ENCODE measurements at places on chromosomes 16 and 17. TPM values are rescaled to one million over a fixed set of nuclear protein-coding genes. Genes with fewer than 3 reads are reported as not detected.

- H3K4me1 ChIP-seq = no peaks in the 10 kb centered on the region
- no peak overlapping the region for H3K4me3 ChIP-seq
Measured at GRCh38 chr16:24430954-24431760, 108.2 kb upstream of the RBBP6 start.

Gene NPIPA3
- not detected for total RNA-seq

- H3K4me1 ChIP-seq = no peaks in the 10 kb centered on the region
- H3K4me3 ChIP-seq = no peak overlapping the region
Measured at GRCh38 chr17:520447-521182, 168.0 kb upstream of the RPH3AL start.

Gene BICDL2
- total RNA-seq = 0.11 TPM

DNA sequence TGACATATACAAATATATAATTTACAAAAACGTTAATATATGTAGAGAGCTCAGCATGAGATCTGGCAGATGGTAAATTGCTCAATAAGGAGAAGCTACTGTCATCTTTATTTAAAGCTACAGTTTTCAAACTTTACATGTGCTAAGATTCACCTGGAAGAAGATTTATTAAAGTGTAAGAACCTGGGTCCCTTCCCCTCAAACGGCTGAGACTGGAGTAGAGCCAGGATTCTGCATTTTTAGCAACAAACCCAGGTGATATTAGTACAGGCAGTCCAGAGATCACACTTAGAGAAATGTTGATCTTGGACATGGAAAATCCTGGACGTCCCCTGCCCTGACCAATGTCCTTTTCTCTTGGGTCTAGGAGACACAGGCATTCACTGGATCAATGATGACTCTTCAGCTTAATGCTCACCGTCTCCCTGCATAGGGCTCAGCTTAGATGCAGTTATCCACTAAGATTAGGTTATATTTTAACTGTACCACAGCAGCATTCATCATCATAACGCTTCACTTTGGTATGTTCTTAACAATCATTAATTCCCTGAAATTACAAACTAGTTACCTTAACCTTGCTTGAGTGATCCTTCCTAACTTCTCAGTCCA lies 20.4 kb downstream of the CDR2 start:
- H3K27ac ChIP-seq = peak overlapping the region; percentile 61
- H3K36me3 ChIP-seq = no peaks in the 10 kb centered on the region
- peaks cover 24% of the 10 kb centered on the region for H3K4me1 ChIP-seq
- H3K4me3 ChIP-seq = no peak overlapping the region

Gene UTS2R
- not detected for total RNA-seq

GRCh38 chr17:76820561-76820960 lies 47.6 kb upstream of the MGAT5B start:
- H3K27me3 ChIP-seq = no peaks in the 10 kb centered on the region
- H3K4me3 ChIP-seq = no peak overlapping the region
- H3K4me1 ChIP-seq = no peaks in the 10 kb centered on the region
- H3K27ac ChIP-seq = no peak overlapping the region
- no peak for DNase-seq
- no peaks in the 10 kb centered on the region for H3K36me3 ChIP-seq

DNA sequence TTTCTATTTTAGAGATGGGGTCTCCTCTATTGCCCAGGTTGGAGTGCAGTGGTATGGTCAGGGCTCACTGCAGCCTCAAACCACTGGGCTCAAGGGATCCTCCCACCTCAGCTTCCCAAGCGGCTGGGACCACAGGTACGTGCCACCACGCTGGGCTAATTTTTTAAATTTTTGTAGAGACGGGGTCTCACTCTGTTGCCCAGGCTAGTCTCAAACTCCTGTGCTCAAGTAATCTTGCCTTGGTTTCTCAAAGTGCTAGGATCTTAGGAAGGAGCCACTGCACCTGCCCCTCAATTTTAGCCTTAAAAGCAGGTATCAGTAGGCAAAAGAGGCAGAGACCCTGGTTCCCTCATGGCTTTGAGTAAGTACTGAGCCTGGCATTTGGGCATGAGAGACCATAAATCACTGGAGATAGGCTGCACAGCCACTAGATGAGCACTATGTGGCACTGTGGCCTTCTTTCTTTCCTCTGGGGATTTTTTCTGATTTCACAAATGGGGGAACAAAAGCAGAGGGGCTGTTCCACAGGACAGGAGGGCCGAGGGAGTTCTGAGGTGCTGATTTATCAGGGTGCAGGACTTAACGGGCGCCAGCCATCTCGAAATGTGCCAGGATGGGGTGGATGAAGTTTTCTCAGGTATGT lies 82.2 kb downstream of the PLXDC1 start:
- H3K4me3 ChIP-seq = no peak overlapping the region
- no peaks in the 10 kb centered on the region for H3K36me3 ChIP-seq
- H3K27me3 ChIP-seq = no peaks in the 10 kb centered on the region

GRCh38 chr17:76369804-76370203 lies 14.6 kb upstream of the SPHK1 start:
- H3K4me1 ChIP-seq = no peaks in the 10 kb centered on the region
- H3K27ac ChIP-seq = no peak overlapping the region
- H3K36me3 ChIP-seq = no peaks in the 10 kb centered on the region
- no peak overlapping the region for H3K4me3 ChIP-seq

Gene CARD14
- total RNA-seq = not detected

DNA sequence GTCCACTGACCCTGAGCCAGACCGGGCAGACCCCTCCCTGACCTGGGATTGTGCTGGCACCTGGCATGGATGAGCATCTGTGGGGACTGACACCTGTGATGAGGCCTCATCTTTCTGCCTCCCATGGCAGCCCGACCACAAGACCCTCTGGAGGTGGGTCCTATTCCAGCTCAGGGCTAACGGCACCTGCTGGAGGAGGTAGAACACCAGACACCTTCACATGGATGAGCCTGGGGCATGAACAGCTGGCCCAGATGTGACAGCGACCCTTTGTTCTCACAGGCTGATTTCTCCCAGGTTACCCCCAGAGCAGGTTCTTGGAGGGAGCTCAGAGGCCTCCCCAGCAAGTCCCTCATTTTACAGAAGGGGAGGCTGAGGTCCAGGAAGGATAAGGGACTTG lies 46.4 kb upstream of the PIK3R6 start:
- H3K36me3 ChIP-seq = no peaks in the 10 kb centered on the region
- no peaks in the 10 kb centered on the region for H3K27me3 ChIP-seq
- no peak for DNase-seq
- no peak overlapping the region for H3K4me3 ChIP-seq
- H3K4me1 ChIP-seq = no peaks in the 10 kb centered on the region

Gene TVP23A
- 0.07 TPM for total RNA-seq

GRCh38 chr16:23423496-23424049 lies 29.4 kb downstream of the COG7 start:
- no peak overlapping the region for H3K27ac ChIP-seq
- H3K4me1 ChIP-seq = no peaks in the 10 kb centered on the region
- no peaks in the 10 kb centered on the region for H3K27me3 ChIP-seq
- H3K4me3 ChIP-seq = no peak overlapping the region

- peak overlapping the region; percentile 66 for H3K4me3 ChIP-seq
- no peaks in the 10 kb centered on the region for H3K27me3 ChIP-seq
- peak overlapping the region; percentile 95 for H3K27ac ChIP-seq
Measured at GRCh38 chr17:40097931-40098845, 2.2 kb downstream of the NR1D1 start.

- no peak overlapping the region for H3K4me3 ChIP-seq
- DNase-seq = peak; percentile 27
- H3K4me1 ChIP-seq = no peaks in the 10 kb centered on the region
- H3K27ac ChIP-seq = no peak overlapping the region
- no peaks in the 10 kb centered on the region for H3K36me3 ChIP-seq
Measured at GRCh38 chr17:38327936-38328335, 15.8 kb downstream of the GPR179 start.

Gene SPATA33
- 2.8 TPM for total RNA-seq

- H3K4me1 ChIP-seq = peaks cover 78% of the 10 kb centered on the region
- no peak overlapping the region for H3K4me3 ChIP-seq
- no peaks in the 10 kb centered on the region for H3K36me3 ChIP-seq
Measured at GRCh38 chr17:29151567-29151966, 28.6 kb downstream of the MYO18A start.

DNA sequence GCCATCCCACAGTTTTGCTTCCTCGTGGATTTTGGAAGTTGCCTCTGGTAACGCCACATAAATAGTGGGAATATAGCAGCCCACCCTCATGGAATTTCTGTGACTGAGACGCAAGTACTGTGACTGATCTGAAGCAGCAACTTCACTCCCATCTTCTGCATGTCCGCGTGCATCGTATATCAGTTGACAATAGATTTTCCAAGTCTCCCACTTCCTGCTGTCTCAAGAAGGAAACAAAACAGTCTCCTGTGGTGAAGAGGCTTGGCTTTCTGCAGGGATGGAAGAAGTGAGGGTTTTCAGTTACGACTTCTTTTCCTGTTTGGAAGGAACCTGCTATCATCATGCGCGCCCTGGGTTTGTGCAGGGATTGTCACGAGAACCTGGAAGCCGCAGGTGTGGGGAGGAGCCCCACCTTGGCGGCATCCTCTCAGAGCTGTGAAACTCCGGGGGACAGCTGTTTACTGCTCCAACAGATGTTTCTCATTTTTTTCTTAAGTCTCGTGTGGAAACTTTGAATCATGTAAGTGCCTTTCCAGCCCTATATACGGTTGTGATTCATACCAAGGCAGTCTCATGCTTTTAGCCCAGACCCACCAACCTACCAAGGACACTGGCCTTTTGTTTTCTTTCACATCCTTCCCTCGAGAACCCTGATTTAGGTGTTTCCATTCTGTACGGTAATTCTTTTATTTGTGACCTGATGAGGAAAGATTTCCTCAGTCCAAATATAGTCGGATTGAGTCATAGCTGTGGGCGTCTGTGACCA lies 57.5 kb downstream of the WIPI1 start:
- H3K36me3 ChIP-seq = no peaks in the 10 kb centered on the region
- peaks cover 5% of the 10 kb centered on the region for H3K4me1 ChIP-seq

Measured in right lobe of liver (tissue), 6 donors.